ENCODE measurements at places on chromosomes 7 and 10.

DNA sequence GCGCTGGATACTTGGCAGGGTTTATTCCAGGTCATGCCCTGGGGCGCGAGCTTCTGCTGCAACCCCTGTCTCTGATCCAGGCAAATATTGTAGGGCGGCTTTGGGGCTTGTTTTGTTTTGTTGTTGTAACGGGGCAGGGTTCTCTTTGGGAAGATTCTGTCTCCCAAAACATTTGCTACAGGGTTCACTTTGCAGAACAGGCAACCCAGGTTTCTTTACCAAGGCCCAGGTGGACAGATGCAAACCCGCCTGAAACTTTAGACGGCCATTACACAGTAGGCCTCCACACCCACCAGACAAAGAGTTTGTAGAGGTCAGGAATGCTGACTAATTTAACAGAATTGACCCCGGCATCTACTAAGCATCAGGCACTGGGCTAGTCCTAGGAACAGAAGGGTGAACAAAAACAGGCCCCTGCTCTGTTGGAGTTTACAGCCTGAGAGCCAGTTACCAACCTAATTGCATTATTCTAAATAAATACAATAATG is 567 bp upstream of the CDCA7L start:
- DNase-seq = no peak

- no peak for DNase-seq
Observed at GRCh38 chr10:71158902-71159301, 53.5 kb upstream of the UNC5B start.

GRCh38 chr7:22581099-22581498 is 81.1 kb upstream of the STEAP1B start:
- DNase-seq = no peak

- DNase-seq = no peak
Observed at GRCh38 chr7:49766966-49767365, 6.5 kb upstream of the VWC2 start.

DNA sequence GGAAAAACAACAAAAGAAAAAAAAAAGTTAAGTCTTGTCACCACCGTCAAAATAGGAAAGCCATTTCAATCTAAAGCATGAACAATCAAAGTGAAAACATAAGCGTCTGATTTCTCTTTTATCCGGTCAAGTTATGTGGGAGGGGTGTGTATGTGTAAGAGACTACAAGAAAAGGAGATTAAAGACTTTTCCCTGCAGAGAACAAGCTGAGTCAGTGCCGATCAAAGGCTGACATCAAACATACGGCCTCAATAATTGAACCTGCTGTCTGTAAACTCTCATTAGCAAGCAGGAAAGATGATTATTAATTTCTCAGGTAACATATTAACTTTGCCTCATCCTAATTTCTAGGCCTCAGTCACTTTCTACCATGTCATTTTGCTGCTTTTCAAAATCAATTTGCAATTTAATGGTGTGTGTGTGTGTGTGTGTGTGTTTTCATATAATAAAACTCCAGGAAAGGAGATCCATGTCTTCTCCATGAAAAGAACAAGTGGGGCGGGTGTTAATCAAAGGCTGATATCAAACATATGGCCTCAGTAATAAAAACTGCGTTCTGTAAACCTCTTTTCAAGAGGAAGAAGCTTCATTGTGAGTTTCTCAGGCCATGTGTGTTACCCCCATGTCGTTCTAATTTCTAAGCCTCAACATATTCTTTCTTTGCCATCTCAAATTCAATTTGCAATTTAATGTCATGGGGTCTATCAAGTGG is 649.1 kb upstream of the SORCS1 start:
- no peak for DNase-seq

DNA sequence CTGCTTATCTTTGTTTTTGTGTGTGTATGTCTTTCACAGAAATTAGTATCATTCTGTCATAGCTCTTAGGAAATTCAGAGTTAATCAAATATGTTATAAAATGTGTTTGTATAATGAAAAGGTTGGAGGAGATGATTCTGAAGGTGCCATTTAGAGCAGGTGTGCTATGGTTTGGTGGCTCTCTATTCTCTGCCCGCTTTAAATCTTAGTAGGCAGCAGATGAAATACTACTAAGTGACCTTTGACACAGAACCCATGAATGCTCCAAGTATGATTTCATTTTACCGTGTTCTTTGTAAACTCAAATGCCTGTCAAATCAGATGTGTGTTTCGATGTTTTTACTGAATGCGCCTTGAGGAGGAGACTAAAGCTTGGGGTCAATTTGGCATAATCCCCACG is 24.5 kb downstream of the ZEB1 start:
- DNase-seq = no peak

- no peak for DNase-seq
Observed at GRCh38 chr10:84432891-84433290, 104.5 kb downstream of the CCSER2 start.

DNA sequence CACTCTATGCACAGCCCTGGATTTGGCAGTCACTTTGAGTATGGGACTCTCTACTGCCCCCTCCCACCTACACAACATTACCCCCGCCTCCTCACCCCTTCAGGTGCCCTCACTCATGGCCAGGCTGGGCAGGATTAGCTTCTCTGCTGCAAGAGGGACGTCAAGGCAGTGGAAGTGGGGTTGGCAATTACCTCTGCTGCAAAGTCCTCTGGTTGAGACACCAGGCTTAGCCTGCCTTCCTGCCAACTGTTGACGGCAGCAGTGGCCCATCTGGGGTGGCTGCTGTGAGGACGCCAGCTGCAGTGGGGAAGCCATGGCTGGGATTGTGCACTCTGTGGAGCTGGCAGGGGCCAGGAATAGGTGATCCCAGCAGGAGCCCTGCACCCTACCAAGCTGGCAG is 26.7 kb downstream of the SVIL start:
- no peak for DNase-seq

DNA sequence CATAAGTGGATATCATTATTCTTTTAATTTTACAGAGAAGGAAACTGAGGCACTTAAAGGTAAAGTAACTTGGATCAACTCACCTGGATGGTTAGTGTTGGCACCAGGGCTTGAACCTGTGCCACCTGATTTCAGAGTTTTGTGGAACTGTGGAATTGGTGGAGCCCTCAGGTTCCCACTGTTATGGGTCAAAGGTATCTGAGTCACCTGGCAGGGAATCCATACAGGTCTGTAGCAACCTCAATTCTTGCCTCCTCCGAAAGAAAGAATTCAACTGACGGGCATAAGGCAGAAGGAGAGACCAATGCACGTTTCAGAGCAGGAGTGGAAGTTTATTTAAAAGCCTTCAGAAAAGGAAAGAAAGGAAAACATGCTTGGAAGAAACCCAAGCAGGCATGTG is 25.2 kb upstream of the ADAMTS14 start:
- DNase-seq = no peak

DNA sequence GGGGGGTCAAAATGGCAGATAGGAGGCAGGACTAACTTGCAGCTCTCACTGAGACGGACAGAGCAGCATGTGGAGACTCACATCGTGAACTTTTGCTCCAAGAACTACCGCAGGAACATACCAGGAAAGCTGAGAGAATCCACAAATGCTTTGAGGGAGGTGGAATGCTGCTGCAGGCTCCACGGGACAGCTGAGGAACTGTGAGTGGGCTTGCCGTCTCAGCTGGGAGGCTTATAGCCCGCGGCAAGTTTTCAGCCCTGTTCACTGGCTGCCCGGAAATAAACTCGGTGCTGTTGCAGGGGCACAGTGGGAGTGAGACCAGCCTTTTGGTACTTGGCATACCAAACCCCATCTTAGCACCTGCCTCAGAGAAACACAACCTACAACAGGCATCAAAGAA is 19.1 kb upstream of the WDR11 start:
- no peak for DNase-seq

DNA sequence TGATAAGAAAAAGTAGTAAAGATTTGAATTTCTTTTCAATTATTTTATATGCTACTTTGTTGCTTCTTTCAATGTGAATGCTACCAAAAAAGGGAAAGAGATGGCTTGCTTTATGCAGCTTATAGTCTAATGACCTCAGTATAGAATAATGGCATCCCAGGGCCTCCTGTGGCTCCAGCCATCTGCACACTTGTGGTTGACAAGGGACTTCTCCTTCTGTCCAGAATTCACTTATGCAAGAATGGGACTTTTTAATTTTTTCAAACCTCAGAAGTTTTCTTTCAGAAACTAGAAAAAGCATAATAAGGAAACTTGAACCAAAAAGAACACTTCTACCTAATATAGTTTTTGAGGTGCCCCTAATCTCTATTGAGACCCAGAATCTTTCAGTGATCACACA is 310.9 kb downstream of the CTNNA3 start:
- DNase-seq = no peak

- DNase-seq = no peak
Observed at GRCh38 chr10:96814264-96814663, 17.8 kb upstream of the LCOR start.

DNA sequence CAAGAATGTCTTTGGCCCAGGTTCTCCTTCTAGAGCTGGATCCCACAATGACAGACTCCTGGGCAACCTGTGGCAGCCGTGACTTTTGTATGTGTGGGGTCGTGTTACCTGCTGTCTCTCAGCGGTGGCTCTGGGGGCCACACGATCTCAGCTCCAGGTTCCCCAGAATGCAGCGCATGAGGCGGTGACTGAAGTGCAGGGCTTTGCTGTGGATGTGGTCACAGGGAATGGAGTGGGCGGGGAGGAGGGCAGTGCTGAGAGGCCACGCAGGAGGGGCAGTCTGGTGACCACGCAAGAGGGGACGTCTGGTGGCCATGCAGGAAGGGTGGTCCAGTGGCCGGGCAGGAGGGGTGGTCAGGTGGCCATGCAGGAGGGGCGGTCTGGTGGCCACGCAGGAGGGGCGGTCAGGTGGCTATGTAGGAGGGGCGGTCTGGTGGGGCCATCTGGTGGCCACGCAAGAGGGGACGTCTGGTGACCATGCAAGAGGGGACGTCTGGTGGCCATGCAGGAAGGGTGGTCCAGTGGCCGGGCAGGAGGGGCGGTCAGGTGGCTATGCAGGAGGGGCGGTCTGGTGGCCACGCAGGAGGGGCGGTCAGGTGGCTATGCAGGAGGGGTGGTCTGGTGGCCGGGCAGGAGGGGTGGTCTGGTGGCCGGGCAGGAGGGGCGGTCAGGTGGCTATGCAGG is 112.7 kb downstream of the ACTR3B start:
- no peak for DNase-seq

GRCh38 chr7:34392972-34393371 is 265.0 kb upstream of the NPSR1 start:
- DNase-seq = no peak

- no peak for DNase-seq
Observed at GRCh38 chr10:78900715-78901430, 167.9 kb upstream of the ZMIZ1 start.

- no peak for DNase-seq
Observed at GRCh38 chr10:52703898-52704297, 68.7 kb downstream of the MBL2 start.

DNA sequence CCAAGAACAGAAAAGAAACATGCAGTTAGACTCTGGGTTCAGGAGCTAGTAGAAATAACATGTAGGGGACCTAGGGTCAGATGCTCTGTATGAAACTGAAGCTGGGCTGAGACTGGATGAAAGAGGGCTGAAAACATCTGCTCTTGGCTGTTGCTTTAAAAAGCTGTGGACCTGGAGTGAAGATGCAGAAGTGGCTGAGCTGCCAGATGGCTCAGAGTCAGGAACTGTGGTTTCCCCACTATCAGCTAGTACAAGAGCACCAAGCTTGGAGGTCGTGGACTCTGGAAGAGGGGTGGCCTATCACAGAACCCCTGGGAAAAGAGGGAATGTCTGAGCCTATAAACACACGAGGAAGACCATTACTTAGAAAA is 5.9 kb downstream of the ADK start:
- no peak for DNase-seq

- DNase-seq = no peak
Observed at GRCh38 chr7:150390205-150390604, 11.1 kb downstream of the ZNF775 start.

- no peak for DNase-seq
Observed at GRCh38 chr10:85993840-85994507, 372.6 kb downstream of the GRID1 start.

DNA sequence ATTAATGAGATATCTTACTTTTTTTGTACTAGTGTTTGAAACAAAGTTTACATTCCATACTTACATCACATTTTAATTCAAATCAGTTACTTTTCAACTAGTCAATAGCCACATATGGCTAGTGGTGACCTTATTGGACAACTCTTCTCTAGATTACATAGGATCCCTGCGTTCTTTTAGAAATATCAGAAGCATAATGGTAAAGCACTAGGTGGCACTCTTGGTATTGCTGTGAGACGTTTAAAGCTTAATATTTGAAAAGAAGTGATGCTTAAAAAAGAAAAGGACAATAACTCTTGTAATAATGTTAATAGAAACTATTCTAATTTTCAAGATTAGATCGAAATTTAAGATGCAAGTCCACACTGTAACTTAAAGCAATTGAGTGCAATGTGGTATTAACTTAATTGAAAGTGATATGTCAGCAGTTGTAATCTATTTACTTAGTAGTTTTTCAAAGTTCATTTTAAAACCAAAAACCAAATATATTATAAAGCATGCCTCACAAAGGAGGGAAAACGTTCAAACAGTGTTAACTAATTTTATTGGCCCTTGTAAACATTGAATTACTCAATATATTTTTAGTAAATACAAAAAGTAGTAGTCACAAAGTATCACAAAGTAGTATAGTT is 339.1 kb downstream of the ATRNL1 start:
- DNase-seq = no peak

DNA sequence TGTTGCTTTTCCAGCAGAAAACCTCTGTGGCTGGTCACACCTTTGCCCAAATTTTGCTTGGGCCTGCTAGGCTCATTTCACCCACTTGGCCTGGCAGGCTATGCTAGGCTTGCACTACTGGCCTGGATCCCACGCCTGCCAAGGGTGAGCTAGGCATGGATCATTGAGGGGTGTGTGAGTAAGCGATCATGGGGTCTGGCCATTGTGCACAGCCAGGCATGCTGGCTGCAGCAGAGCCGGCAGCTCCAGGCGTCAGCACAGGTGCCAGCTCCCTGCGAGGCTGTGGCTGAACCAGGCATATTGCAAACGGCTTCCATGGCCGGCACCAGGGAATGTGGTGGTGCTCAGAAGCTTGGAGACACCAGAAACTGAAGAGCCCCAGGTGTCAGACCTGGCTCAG is 19.2 kb downstream of the CFAP70 start:
- DNase-seq = no peak
